ENCODE measurements at places on chromosomes 2 and 18. TPM values are rescaled to one million over a fixed set of nuclear protein-coding genes. Genes with fewer than 3 reads are reported as not detected.

Gene HNMT
- total RNA-seq = 10.9 TPM

Gene NMUR1
- total RNA-seq = 0.09 TPM

Gene IL1R2
- total RNA-seq = 0.79 TPM

Gene C2orf81
- 1.4 TPM for total RNA-seq

Gene SCYGR4
- total RNA-seq = not detected

Gene CRACDL
- total RNA-seq = not detected

Gene RTP5
- not detected for total RNA-seq

Gene KCNG3
- total RNA-seq = not detected

Gene LYG2
- total RNA-seq = not detected

Gene FBLN7
- 0.47 TPM for total RNA-seq

Gene ACTG2
- total RNA-seq = 0.95 TPM

Gene RPL37A
- total RNA-seq = 3,954 TPM

Gene HDLBP
- total RNA-seq = 1,692 TPM

Gene SPHKAP
- 0.09 TPM for total RNA-seq

Gene ERLEC1
- total RNA-seq = 43.7 TPM

Gene CFAP210
- total RNA-seq = 0.17 TPM

Gene SDC1
- 8.0 TPM for total RNA-seq

Gene ITSN2
- 27.2 TPM for total RNA-seq

Gene SERPINB12
- total RNA-seq = not detected

Gene LIMS1
- 53.1 TPM for total RNA-seq

Gene PDE1A
- 27.9 TPM for total RNA-seq

Gene IL1RL2
- 2.2 TPM for total RNA-seq

Gene ANKRD23
- 0.95 TPM for total RNA-seq

Gene TTC27
- 12.5 TPM for total RNA-seq

Gene ACOXL
- total RNA-seq = not detected

Gene PDE11A
- total RNA-seq = 0.09 TPM

Gene PIEZO2
- total RNA-seq = 1.3 TPM

Gene NCOA1
- total RNA-seq = 8.4 TPM

Gene CYRIA
- total RNA-seq = 1.7 TPM

Gene C2orf15
- total RNA-seq = not detected

Gene OXER1
- total RNA-seq = under 0.01 TPM

Gene NCL
- total RNA-seq = 107 TPM

Gene SP100
- 62.9 TPM for total RNA-seq

Gene EVA1A
- total RNA-seq = 5.8 TPM

Gene RAB17
- total RNA-seq = 0.17 TPM

Gene TMEM37
- total RNA-seq = 0.32 TPM

Gene BOLL
- not detected for total RNA-seq

Gene DIPK1C
- not detected for total RNA-seq

Gene NAT8
- not detected for total RNA-seq

Gene CYP27C1
- not detected for total RNA-seq

Gene FSHR
- under 0.01 TPM for total RNA-seq

Gene REG3A
- not detected for total RNA-seq

Gene CPO
- 0.17 TPM for total RNA-seq

Gene TLX2
- total RNA-seq = 1.4 TPM

Gene RUFY4
- total RNA-seq = not detected

Gene CD302
- 3.9 TPM for total RNA-seq

Gene UGT1A3
- not detected for total RNA-seq

Gene DSG4
- not detected for total RNA-seq

Gene HRH4
- total RNA-seq = under 0.01 TPM

Gene CIB4
- total RNA-seq = not detected

Gene PLEKHH2
- 4.4 TPM for total RNA-seq

Gene EPC2
- 18.5 TPM for total RNA-seq

Gene KLHL14
- total RNA-seq = not detected

Gene NXPH2
- total RNA-seq = not detected

Gene GAD1
- 0.09 TPM for total RNA-seq

Gene ITPRIPL1
- total RNA-seq = 2.7 TPM

Gene ALK
- total RNA-seq = 0.16 TPM

Gene GIGYF2
- total RNA-seq = 44.6 TPM
